ENCODE measurements at places on chromosomes 12 and 14. TPM values are rescaled to one million over a fixed set of nuclear protein-coding genes. Genes with fewer than 3 reads are reported as not detected.

DNA sequence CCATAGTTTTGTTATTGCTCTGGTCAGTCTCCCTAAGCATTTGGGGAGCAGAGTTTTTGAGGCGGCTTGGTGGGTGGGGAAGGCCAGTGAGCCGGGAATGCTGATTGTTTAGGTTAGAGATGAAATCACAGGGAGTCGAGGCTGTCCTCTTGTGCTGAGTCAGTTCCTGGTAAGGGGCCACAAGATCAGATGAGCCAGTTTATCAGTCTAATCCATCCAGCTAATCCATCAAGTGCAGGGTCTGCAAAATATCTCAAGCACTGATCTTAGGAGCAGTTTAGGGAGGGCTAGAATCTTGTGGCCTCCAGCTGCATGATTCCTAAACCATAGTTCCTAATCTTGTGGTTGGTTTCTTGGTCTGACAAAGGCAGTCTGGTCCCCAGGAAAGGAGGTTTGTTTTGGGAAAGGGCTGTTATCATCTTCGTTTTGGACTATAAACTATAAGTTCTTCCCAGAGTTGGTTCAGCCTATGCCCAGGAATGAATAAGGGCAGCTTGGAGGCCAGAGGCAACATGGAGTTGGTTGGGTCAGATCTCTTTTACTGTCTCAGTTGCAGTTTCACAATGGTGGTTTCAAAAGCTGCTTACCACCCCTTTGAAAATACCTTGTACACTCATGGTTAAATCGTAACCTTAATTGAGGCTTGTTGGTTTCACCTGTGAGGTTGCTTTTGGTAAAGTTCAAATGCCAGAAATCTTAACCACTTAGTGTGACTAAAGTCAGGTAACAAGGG lies 33.6 kb upstream of the HIGD1C start:
- peaks cover 42% of the 10 kb centered on the region for H3K36me3 ChIP-seq
- H3K4me3 ChIP-seq = no peak overlapping the region
- H3K27me3 ChIP-seq = no peaks in the 10 kb centered on the region
- DNase-seq = peak; percentile 3
- no peaks in the 10 kb centered on the region for H3K4me1 ChIP-seq

DNA sequence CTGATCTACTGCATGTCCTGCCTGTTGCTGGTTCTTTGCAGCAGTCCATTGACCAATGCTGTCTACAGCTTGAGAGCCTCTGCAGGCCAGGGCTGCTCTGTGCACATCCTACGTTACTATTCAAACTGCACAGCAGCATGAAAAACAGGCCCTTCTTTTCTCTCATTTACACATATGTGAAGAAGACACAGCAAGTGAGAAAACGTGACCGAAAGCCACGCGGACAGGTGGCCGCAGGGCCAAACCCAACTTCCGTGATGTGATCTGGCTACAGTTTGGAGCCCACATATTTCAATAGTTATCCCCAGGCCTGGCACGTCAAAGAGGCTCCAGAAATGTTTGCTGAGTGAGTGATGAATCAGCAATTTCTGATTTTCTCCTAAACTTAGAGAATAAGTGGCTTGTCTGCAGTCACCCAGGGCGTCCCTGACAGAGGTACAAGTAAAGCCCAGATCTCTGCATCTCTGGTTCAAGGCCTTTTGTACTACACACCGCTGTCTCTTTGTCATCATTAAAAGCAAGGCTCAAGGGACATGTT lies 17.9 kb upstream of the TCL1B start:
- no peaks in the 10 kb centered on the region for H3K36me3 ChIP-seq
- peaks cover 5% of the 10 kb centered on the region for H3K4me1 ChIP-seq
- no peak overlapping the region for H3K27ac ChIP-seq
- H3K4me3 ChIP-seq = no peak overlapping the region
- DNase-seq = no peak

- H3K4me3 ChIP-seq = no peak overlapping the region
- H3K4me1 ChIP-seq = no peaks in the 10 kb centered on the region
- H3K36me3 ChIP-seq = peaks cover 24% of the 10 kb centered on the region
Observed at GRCh38 chr14:64158608-64159007, 135.6 kb downstream of the ESR2 start.

DNA sequence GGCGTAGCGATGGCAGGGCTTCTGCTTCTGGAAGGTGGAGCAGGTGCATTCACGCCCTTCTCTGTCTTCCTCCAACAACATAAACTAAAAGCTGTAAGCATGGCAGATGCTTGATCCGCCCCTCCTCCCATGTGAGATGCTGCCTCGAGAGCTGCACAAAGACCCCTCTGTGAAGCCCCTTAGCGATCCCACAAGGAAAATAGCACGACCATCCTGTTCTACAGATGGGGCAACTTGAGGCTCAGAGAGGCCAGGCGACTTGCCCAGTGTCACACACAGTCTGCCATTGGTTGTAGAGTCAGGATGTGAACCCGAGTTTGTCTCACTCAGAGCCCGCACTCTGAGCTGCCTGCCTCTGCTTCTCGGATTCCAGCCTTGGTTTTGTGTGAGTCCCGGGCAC lies 144.4 kb downstream of the SCARB1 start:
- H3K36me3 ChIP-seq = no peaks in the 10 kb centered on the region
- H3K4me3 ChIP-seq = no peak overlapping the region
- no peaks in the 10 kb centered on the region for H3K27me3 ChIP-seq
- no peaks in the 10 kb centered on the region for H3K4me1 ChIP-seq
- DNase-seq = no peak

- peaks cover 47% of the 10 kb centered on the region for H3K36me3 ChIP-seq
- H3K27me3 ChIP-seq = no peaks in the 10 kb centered on the region
- peak overlapping the region; percentile 1 for H3K4me3 ChIP-seq
- no peak overlapping the region for H3K27ac ChIP-seq
- peak; percentile 77 for DNase-seq
- H3K4me1 ChIP-seq = no peaks in the 10 kb centered on the region
Observed at GRCh38 chr12:53287741-53288216, 7.6 kb upstream of the PFDN5 start.

DNA sequence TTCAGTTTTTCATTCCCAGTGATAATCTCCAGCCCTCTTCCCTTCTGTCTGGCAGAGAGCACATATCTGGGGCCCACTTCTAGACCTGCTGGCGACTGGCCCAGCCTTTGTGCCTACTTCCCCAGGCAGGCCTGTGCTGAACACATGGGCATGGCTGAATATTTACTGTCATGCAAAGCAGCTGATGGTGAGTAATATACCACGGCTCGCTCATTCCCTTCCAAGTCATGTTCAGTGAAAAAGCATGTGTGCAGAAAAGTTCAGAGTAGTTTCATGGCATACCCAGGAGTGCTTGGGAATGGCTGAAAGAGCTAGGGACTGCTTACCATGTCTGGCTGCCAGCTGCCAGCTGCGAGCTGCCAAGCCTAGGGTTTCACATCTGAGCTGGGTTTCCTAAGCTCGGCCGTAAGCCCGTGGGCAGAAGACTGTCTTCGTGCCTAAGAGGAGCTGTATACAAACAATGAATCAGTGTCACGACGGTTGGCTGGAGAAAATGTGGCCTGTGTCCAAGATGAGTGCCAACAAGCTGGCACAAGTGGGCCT lies 179.9 kb upstream of the PELI2 start:
- H3K36me3 ChIP-seq = 0 out of 3 replicates have a peak, but pooled peaks cover 2% of the 10 kb centered on the region
- H3K4me3 ChIP-seq = no peak overlapping the region
- H3K27me3 ChIP-seq = no peaks in the 10 kb centered on the region

DNA sequence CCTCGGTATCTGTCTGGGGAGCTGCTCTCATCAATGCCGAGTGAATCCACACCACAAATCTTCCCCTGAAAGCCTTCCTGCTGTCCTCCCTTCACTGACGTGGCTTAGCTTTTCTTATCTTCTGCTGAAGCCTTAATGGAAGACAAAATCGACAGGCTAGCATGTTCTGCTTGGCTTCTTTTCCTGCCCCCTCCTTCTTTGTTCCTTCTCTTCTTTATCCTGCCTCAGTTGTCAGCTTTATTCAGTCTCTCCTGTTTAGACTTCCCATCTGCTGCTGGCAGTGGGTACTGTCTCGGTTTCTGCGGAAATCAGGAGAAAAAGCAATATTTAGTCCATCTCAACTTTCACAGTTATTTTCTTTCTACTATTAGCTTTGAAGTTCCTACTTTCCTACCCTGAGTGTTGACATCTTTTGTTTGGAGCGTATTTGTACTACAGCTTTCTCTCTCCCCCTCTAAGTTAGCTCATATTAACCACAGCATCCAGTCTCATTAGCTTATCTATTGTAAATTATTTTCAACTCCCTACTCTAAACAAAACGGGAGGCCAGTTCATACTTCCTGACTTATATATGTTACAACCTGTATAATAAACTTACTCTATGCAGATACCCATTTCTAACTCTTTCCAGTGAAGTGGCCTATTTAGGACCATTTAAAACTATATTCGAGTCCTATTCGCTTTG lies 226.0 kb downstream of the DACT1 start:
- no peaks in the 10 kb centered on the region for H3K27me3 ChIP-seq
- no peak for DNase-seq
- H3K36me3 ChIP-seq = no peaks in the 10 kb centered on the region
- no peaks in the 10 kb centered on the region for H3K4me1 ChIP-seq
- no peak overlapping the region for H3K27ac ChIP-seq

DNA sequence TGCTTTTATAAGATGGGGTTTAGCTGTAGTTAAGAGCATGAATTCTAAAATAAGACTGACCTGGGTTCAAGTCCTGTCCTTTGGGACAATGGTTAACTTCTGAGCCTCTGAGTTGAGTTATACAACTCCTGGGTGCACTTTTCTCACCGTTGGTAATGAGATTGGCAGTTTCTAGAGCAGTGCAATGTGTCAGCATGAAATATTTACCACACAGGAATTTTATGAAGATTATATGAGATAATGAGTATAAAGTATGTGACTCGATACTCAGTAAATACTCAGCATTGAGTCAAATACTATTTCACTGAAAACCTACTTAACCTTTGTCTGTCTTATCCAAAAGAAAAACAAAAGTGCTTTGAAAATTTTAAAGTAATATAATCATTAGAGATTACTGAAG lies 214.2 kb downstream of the CPNE8 start:
- no peaks in the 10 kb centered on the region for H3K27me3 ChIP-seq
- H3K4me3 ChIP-seq = no peak overlapping the region
- H3K36me3 ChIP-seq = no peaks in the 10 kb centered on the region
- no peak overlapping the region for H3K27ac ChIP-seq

DNA sequence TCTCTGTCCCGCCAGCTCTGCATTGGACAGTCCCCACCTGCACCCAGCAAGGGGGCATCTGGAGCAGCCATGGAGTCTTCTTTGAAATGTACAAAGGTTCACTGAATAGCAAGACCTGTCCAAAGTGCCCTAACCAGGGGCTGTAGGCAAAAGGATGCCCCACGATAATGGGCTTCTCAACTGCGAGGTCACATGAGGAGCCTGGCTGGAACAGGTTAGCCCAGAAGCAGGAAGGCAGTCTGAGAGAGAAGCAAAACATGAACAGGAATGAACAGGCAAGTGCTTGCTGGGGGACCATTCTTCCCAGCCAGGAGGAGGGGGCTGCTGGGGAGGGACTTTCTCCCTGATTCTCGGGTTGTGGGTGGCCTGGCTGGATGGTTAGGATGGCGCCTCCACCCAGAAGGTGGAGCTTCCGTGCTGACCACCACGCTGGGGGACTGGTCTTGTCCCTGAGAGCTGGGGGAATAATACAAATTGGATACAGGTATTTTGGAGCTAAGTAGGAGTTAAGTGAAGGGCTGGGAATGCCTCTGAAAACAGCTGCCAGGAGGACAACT lies 7.1 kb downstream of the KRT85 start:
- no peaks in the 10 kb centered on the region for H3K36me3 ChIP-seq
- no peak overlapping the region for H3K27ac ChIP-seq
- no peaks in the 10 kb centered on the region for H3K27me3 ChIP-seq
- no peak overlapping the region for H3K4me3 ChIP-seq
- H3K4me1 ChIP-seq = no peaks in the 10 kb centered on the region

DNA sequence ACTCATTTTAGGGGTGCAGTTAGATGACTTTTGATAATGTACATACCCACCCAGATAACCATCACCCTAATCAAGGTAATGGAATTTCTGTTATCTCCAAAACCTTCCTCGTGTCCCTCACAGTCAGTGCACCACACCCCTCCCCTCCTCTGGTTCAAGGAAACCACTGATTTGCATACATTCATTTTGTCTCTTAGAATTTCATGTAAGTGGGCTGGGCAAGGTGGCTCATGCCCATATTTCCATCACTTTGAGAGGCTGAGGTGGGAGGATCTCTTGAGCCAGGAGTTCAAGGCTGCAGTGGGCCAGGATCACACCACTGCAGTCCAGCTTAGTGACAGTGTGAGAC lies 15.7 kb downstream of the ADIPOR2 start:
- peaks cover 16% of the 10 kb centered on the region for H3K36me3 ChIP-seq
- H3K4me1 ChIP-seq = no peaks in the 10 kb centered on the region
- no peaks in the 10 kb centered on the region for H3K27me3 ChIP-seq
- H3K27ac ChIP-seq = no peak overlapping the region

DNA sequence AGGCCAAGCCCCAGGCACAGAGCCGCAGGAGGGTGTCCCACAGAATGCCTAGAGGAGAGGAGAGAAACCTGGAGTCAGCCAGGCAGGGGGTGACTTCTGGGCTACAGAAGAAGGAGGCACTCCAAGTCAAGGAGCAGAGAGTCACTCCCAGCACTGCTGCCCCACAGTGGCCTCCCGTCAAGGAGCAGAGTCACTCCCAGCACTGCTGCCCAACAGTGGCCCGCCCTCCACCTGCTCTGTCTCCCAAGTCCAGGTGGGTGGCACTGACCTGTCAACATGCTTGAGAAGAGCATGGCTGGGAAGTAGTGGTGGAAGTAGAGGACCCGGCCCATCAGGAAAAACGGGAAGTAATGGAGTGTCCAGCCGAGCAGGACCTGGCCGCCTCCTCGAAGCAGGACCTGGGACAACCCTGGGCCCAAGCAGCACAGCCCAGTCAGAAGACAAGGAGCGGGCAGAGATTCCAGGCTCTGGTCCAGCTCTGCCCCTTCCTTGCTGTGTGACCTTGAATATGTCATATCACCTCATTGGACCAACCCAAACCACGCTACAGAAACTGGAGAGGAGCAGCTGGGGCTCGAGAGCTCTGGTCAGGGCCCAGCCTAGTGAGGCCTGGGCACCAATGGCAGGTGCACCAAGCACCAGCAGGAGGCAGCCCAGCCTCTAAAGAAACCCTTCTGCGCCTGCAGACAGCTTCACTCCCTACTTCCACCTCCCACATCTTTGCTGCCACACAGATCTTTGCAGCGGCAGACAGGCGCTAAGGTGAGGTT lies 7.6 kb upstream of the NGB start:
- no peak for DNase-seq
- H3K4me3 ChIP-seq = no peak overlapping the region
- no peaks in the 10 kb centered on the region for H3K4me1 ChIP-seq
- no peaks in the 10 kb centered on the region for H3K27me3 ChIP-seq

The TAS2R7 gene
- not detected for total RNA-seq

The LYZ gene
- not detected for total RNA-seq

The ZNF10 gene
- total RNA-seq = 17.3 TPM

The BICDL1 gene
- 13.8 TPM for total RNA-seq

The TGFB3 gene
- total RNA-seq = 0.37 TPM

The SLC24A4 gene
- 0.24 TPM for total RNA-seq

The DDN gene
- total RNA-seq = 0.39 TPM

The NAA30 gene
- total RNA-seq = 20.9 TPM

The TPPP2 gene
- total RNA-seq = not detected

All from H9 (cell line).